RWPE2 (cell line): ENCODE measurements at places on chromosomes 5 and 9.

GRCh38 chr9:112174965-112175795 is at the start of gene SUSD1:
Gene SUSD1, minus strand, starts transcription at chr9:112175297. Its CDS starts 62 bp downstream, at chr9:112175235.
- DNase-seq = no peak

- no peak for DNase-seq
Observed at GRCh38 chr9:121024237-121024636, 25.8 kb downstream of the C5 start.

DNA sequence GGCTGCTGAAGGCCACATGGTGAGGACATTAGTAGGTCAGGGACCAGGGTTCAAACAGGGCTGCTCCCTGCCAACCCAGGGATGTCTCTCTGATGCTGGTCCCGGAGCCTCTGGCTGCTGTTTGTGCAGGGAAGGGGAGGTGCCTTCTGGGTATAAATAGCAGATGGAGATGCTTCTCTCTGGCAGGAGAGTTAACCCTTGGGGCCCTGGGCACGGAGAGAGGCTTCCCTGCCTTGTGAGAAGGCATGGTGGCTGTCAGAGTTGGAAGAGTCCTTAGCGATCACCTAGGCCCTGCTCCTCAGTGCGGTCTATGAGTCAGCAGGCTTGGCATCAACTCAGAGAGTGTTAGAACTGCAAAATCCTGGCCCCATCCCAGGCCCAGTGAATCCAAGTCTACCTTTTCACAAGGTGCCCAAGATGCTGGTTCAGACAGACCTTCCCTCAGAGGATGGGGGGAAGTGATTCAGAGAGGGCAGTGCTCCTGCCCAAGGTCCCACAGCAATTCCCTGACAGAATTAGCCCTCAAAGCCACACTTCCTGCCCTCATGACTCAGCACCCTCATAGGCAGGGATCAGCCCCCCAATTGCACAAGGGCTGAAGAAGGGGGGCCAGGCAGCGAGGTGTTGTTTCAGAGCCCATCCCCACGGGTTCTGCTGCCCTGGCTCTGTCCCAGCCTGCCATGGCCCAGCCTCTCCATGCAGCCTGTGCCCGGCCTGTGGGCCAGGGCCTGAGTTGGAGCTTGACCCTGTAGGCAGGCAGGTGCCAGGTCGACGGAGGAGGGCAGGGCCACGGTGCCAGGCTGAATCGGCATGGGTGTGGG is 25.6 kb downstream of the CAMK2A start:
- peak; percentile 100 for DNase-seq

DNA sequence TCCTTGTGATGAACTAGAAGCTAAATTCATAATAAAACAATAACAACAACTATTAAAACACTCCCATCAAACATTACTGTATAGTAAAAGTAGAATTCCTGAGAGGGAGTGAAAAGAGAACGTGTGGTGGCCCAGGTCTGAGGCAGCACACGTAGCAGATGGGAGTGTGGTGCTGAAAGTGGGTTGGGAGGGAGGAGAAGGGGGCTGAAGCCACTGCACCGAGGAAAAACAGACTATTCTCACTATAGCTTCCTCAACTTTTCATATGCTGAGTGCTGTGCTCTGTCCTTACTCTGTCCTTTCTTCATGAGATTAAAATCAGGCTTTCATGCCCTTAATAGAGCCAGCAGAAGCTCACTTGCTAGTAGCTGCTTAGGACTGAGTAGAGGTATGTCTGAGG is 170.9 kb downstream of the PCSK1 start:
- no peak for DNase-seq

- no peak for DNase-seq
Observed at GRCh38 chr9:1276474-1276873, 226.3 kb downstream of the DMRT2 start.

- DNase-seq = no peak
Observed at GRCh38 chr9:86637515-86637914, 283.3 kb upstream of the TUT7 start.

DNA sequence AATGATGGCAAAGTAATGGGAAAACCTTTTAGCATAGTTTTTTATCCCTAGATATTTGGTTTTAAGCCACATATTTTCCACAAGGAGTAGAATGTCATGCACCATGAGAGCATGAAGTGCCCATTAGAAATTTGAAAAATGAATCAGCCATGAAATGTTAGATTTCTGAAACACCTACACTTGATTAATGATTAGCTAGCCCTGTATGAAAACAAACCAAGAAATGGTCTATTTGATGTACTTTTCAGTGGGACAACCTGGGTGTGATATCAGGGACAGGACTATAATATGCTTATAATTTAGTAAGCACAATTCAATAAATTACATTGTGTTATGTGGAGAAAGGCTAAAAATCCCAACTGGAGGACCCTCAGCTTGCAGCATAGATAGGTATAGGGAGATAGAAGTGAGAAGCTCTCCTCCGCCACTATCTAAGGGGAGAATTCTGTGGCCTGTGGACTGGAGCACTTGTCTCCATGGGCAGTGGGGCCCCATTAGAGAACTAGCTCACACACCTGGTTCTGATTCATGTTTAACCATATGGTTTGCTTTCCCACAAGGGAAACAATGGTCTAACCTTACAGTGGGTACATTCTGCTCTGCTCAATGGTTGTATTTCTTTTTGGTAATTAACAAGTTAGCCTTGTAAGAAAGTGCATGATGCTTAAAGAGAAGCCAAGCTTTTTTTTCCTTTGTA is 35.2 kb downstream of the NUP214 start:
- DNase-seq = no peak

DNA sequence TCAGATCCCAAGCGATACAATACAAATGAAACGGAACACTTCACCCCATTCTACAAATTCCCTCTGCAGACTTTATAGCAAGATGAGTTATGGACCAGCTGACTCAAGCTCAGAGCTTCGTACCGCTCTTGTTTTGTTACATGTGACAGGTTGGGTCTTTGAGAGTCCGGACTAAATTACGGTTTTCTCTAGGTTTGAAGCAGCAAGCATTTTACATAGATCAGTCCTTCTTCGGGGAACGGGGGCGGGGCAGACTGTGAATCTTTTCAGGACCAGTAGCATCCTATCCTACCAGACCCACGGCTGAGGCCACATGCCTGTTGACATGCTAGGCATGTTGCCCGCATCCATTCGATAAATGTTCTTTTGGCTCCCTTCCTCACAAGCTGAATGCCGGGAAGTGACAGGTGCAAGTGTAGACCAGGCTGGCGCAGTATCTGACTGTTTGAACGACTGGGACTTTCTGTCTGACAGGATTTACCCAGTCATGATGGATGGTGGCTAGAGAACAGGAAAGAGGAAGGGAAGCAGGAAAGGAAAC is 811.0 kb upstream of the GRAMD2B start:
- DNase-seq = no peak
